ENCODE measurements at places on chromosomes 6 and 20. TPM values are rescaled to one million over a fixed set of nuclear protein-coding genes. Genes with fewer than 3 reads are reported as not detected.

The SLC2A10 gene
- total RNA-seq, result not detected

DNA sequence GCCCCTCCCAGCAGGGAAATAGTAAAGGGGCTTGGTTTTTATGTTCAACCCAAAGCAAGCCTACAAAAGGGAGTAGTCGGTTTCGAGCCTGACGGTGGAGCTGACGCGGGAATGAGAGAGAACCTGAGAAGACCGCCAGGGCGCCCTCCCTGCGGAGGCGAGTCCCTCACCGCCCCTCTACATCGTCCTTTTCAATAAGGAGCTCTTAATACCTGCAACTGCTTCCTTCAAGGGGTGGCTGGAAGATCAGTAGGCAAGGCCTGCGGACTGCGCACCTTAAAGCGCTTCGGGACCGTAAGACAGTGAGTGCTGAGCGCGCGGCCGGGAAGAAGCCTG lies 709 bp upstream of the ZNF76 start:
- no peak for DNase-seq

DNA sequence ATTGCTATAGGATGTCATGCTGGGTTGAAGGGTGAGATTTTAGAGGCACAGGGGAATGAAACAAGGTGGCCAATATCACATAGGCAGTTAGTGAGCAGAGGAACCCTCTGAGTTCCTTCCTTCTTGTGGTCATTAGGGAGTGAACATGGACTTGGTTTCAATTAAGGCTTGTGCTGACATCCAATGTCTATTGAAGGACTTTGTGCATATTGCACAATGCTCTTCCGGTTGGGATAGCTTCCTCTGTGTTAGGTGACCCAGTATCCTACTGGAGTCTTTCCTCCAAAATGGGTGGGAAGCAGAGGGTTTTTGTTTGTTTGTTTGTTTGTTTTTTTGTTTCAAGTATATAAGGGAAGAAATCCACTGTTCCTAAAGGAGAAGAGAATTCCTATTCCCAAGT lies 98.5 kb downstream of the HDGFL1 start:
- no peak for DNase-seq

- DNase-seq, result no peak
These were observed 296.9 kb downstream of the BCKDHB start for GRCh38 chr6:80403365-80403764.

GRCh38 chr6:165774903-165775601 lies 112.0 kb upstream of the PDE10A start:
- DNase-seq, result no peak

GRCh38 chr6:116528780-116529179 lies 16.7 kb downstream of the TRAPPC3L start:
- no peak for DNase-seq

The RPS10 gene
- total RNA-seq, result 1,644 TPM
